ENCODE measurements at places on chromosomes 11 and 22.

DNA sequence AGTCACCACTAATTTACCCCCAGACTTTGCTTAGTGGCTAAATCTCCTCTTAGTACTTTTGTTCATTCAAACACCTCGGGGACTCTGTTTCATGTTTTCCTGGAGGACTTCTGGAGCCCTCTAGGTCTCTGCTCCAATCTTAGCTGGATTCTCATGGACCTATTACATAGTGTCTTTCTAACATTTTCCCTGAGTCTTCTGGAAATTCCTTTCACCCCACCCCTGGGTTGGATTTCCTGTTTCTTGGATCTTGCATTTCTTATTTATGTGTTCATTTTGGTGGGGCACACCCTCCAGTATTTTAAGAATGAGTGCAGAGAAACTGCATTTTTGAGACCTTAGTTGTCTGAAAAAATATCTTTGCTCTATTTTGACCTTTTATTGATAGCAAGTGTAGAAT, 220.1 kb downstream of the BLID start:
- DNase-seq = peak; percentile 75

DNA sequence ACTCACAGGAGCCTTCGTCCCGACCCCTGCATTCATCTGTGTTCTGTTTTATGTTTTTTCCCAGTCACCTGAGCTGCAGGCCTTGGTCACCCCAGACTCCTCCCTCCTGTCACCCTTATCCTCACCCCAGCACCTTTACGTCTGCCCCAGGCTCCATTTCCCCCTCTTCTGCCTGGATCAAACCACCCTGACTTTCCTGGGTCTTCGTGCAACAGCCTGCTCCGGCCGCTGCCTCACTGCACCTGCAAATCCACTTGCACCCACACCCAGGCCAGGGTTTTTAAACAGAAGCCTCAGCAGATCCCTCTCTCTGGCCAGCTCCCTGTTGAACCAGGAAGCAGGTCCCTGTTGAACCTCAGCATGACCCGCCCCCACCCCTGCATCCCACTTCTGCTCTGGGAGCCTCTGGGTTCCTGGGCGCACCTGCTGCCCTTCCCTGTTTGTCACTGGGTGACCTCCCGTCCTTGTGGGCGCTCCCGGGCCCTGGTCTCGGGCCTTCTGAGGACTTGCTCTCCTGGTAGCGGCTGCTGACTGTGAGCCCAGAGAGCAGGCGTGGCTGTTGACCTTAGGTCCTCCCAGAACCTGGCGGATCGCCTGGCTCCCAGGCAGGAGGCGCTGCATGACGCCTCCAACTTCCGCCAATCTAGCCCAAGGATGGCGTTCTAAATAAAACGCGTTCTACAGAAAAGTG, 12.8 kb downstream of the MAPK8IP2 start:
- no peak for DNase-seq

DNA sequence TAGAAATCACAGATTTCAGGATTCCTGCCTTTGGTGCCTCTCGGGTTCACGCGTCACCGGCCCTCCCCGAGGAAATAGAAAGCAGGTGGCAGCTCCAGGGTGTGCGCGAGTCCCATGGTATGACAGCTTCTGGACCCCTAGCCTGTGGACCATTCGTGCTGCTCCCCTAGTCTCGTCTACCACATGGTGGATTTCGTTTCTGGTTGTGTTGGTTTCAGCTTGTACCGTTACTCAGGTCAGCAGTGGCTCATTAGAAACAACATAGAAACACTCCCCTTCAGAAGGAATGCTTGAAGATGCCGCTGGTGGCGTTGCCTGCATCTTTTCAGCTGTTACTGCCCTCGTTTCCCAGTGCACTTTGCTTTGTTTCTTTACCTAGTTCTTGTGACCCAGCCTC, 700 bp downstream of the TTC17 start:
- peak; percentile 39 for DNase-seq

GRCh38 chr22:36332623-36333332, 55.0 kb downstream of the MYH9 start:
- DNase-seq = peak; percentile 95

- peak; percentile 15 for DNase-seq
Observed at GRCh38 chr11:122807731-122808477, 30.4 kb upstream of the CRTAM start.

DNA sequence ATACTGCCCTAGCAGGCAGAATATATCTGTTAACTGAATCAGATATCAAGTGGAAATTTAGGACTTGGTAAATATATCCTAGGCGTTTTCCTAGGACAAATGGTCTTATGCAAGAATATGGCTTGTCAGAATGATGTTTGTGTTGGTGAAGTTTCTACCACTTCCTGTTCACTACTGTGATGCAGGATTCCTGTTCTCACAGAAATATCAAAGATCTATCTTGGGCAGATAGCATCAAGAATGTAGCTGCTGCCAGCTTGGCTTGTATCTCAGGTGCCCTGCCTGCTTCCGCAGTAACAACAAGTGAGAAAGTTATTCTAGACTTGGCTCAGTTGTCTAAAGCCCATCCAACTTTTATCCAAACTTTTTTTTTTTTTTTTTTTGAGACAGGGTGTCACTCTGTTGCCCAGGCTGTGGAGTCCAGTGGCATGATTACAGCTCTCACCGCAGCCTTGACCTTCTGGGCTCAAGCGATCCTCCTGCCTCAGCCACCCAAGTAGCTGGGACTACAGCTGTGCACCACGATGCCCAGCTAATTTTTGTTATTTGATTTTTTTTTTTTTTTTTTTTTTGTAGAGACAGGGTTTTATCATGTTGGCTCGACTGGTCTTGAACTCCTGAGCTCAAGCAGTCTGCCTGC, 61.3 kb downstream of the PPME1 start:
- no peak for DNase-seq

DNA sequence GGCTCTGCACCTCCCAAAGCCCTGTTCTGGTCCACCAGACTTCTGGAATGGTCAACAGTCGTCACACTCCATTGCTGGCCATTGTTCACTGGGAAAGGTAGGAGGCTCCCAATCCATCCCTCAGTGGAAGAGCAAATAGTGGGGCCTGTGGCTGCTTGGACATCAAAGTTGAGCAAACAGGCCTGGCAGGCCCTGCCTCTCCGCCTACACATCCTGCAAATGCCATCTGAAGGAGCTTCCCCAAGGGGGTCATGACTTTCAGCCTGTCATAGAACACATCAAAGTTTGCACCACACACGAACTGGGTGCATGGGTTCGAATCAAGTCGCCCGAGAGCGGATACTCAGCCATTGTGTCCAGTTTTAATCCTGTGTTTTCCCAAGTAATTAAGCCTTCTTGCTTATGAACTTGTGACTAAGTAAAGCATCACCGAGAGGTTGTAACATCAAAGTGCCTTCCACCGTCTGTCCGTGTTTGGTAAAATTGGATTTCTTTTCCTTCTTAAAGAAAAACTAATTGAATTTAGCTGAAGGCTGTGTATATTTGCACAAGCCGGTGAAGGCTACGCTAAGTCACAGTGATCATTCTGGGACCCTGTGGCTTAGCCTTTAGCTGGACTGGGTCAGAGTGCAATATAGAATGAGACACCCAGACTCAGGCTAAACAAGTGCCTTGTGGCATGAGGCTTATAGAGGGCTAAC, 36.1 kb downstream of the CLPB start:
- DNase-seq = no peak

GRCh38 chr11:45025716-45026492, 75.2 kb upstream of the TP53I11 start:
- DNase-seq = peak; percentile 71

- peak; percentile 12 for DNase-seq
Observed at GRCh38 chr11:68497761-68498160, 37.2 kb downstream of the PPP6R3 start.

DNA sequence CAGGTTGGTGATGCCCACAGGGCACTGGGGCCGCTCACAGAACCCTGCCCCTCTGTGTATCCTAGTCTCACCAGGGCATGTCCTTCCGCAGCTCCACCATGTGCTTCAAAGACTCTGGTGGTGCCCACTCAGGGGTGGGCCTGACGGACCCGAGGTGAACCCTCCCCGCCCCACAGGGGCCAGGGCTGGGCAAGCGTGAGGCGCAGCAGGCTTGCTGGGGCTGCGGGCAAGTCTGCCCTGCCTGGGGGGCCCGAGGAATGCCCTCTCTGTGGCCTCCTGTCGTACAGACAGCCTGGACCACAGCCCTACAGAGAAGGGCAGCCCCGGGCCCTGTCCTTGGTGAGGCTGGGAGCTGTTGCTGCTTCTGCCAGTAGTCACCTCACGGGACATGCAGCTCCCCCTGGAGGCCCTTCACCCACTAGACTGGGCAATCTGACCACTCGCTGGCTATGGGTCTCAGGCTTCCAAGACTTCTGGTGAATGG, 40.2 kb downstream of the TBX1 start:
- DNase-seq = peak; percentile 22

GRCh38 chr22:30541961-30542810, 4.4 kb downstream of the SEC14L6 start:
- no peak for DNase-seq

- peak; percentile 94 for DNase-seq
Observed at GRCh38 chr11:66112601-66113499, 42.8 kb downstream of the PACS1 start.

GRCh38 chr11:47157805-47158204, 18.9 kb downstream of the ARFGAP2 start:
- no peak for DNase-seq

- DNase-seq = no peak
Observed at GRCh38 chr11:40877981-40878380, 581.5 kb downstream of the LRRC4C start.

- no peak for DNase-seq
Observed at GRCh38 chr11:1274501-1274900, 34.9 kb downstream of the TOLLIP start.

- DNase-seq = no peak
Observed at GRCh38 chr11:59756558-59756840, 1.3 kb downstream of the STX3 start.

GRCh38 chr22:45185718-45186514, 22.2 kb downstream of the NUP50 start:
- no peak for DNase-seq

GRCh38 chr11:121099364-121099763, 1.7 kb upstream of the TECTA start:
- DNase-seq = no peak

GRCh38 chr22:27952779-27953178, 33.7 kb upstream of the PITPNB start:
- peak; percentile 35 for DNase-seq

GRCh38 chr11:10639350-10639749, 54.2 kb downstream of the IRAG1 start:
- DNase-seq = no peak

DNA sequence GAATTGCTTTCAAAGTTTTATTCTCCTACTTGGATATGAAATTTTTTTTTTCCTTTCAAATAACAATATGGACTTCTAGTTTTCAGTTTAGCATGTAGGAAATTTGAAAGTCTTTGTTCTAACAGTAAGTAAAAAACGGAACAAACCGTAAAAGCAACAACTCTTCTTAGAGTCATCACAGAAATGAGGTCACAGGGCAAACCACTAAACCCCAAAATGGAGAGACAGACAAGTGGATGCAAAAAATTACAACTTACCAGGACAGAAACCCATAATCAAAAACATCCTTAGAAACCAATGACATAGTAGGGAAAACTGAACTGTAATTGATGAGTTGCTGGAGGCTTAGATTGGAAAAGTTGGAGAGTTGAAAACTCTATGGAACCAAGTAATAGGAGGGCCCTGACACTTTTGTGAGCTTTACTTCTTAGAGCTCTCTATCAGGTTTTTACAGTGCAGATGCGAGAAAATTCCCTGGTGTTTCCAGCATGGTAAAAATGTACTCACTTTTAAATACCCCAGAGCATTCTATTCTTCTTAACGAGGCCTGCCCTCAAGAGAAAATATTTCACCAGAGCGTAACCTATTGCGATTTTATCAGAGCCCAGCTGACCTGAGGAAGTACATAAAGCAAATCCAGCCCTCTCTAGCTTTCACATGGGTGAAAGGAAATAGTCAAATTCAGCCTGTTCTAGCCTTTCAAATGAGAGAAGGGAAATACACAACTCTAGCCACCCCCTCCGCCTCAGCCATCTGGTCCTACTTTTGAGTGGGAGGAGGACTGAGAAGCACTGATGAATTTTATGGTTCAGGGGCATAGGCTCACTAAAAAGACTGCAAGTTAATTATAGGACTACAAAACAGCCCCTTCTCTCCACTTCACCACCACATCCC, 39.1 kb downstream of the CASP12 start:
- DNase-seq = no peak

- DNase-seq = peak; percentile 40
Observed at GRCh38 chr11:64960719-64961118, 11.2 kb downstream of the MAJIN start.

- DNase-seq = no peak
Observed at GRCh38 chr22:43736651-43737050, 75.5 kb downstream of the EFCAB6 start.

DNA sequence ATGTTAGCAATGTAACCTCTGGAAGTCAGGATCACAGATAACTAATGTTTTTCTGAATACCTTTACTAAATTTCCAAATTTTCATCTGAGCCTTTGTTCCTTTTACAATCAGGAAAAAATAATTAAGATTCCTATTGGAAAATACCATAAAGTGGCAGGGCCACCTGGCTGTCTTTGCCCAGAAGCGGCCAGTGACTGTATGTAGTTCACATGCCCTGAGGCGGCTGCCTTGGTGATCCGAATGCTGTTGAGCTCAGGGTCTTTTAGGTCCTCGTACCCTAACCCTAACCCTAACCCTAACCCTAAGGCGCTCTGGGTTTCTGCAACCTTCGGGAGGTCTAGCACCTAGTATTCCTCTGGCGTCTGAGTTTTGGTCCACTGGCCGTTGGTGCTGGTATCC, 8.5 kb upstream of the ARFGAP3 start:
- DNase-seq = no peak

- DNase-seq = no peak
Observed at GRCh38 chr11:12674571-12674935, 332 bp downstream of the TEAD1 start.

GRCh38 chr11:9992306-9992705, 301.7 kb downstream of the SBF2 start:
- DNase-seq = no peak

DNA sequence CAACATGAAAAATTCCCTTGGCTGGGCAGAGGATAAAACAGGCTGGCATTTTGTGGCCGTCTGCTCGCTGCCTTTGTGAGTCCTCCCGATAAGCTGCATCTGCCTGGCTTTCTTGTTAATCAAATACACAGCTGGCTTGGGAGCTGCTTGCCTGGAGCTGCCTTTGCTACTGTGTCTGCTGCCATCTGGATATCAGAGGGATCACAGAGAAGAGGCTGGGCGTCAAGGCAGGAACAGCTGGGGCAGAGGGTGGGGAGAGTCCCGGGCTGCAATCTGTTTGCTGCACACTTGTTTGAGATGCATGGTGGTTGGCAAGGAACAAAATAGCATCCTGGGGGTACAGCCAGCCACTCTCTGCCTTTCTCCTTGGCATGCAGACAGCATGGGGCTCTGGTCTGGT, 36.0 kb downstream of the COMMD9 start:
- no peak for DNase-seq

- peak; percentile 26 for DNase-seq
Observed at GRCh38 chr11:94856443-94856842, 88.3 kb downstream of the AMOTL1 start.

- peak; percentile 44 for DNase-seq
Observed at GRCh38 chr11:46896719-46897406, 21.5 kb downstream of the LRP4 start.
